ENCODE measurements at places on chromosomes 11 and 22. TPM values are rescaled to one million over a fixed set of nuclear protein-coding genes. Genes with fewer than 3 reads are reported as not detected.

Gene MRGPRX4
- not detected for total RNA-seq

Gene CTSD
- total RNA-seq: 424 TPM

Gene HBB
- not detected for total RNA-seq

Gene FAM181B
- not detected for total RNA-seq

Gene ENDOD1
- 79.0 TPM for total RNA-seq

Gene DUSP18
- total RNA-seq: 8.9 TPM

Gene AHNAK
- 313 TPM for total RNA-seq

Gene TUB
- total RNA-seq: 3.1 TPM

Gene MS4A8
- not detected for total RNA-seq

Gene SCARF2
- 72.7 TPM for total RNA-seq

Gene SLC15A3
- 4.0 TPM for total RNA-seq

Gene KRTAP5-3
- total RNA-seq: not detected

Gene MTNR1B
- total RNA-seq: not detected

Gene ANO3
- total RNA-seq: 0.23 TPM

Gene KRTAP5-9
- total RNA-seq: not detected

Gene OR8G1
- total RNA-seq: not detected

Gene PRG3
- not detected for total RNA-seq

Gene HOATZ
- total RNA-seq: not detected

Gene MARK2
- total RNA-seq: 12.6 TPM

Gene ACTN3
- total RNA-seq: 0.09 TPM

Gene FGF19
- total RNA-seq: not detected

Gene DEUP1
- total RNA-seq: not detected

Gene TOMM22
- 40.3 TPM for total RNA-seq

Gene SMCO4
- total RNA-seq: 5.2 TPM

Gene TRIM34
- 10.7 TPM for total RNA-seq

Gene NLRP14
- not detected for total RNA-seq

Gene CDHR5
- not detected for total RNA-seq

Gene KCNA4
- not detected for total RNA-seq

Gene HTATIP2
- total RNA-seq: 28.4 TPM

Gene KCNQ1OT1
- 5.0 TPM for total RNA-seq

Gene APOBEC3B
- total RNA-seq: 2.8 TPM

Gene HORMAD2
- not detected for total RNA-seq

Gene CDCA5
- total RNA-seq: 6.0 TPM

All from smooth muscle cell of the umbilical artery (primary cell).